ENCODE measurements at places on chromosomes 2 and 18.

- peak; percentile 33 for DNase-seq
Measured at GRCh38 chr2:45860136-45861121, 209.0 kb downstream of the PRKCE start.

GRCh38 chr2:205087862-205088261, 542.6 kb downstream of the PARD3B start:
- DNase-seq, result no peak

GRCh38 chr2:61193670-61194561, 31.9 kb downstream of the C2orf74 start:
- DNase-seq, result no peak

GRCh38 chr2:48356701-48357325, 173.1 kb upstream of the STON1 start:
- DNase-seq, result peak; percentile 36

Data from NCI-H510A treated with DMSO at 0.1 percent for 48 hours (cell line).